Activated T-helper 1 cell treated with anti-CD3 and anti-CD28 coated beads, Interleukin-2, amount 50 U/mL, for 16 hours (primary cell): ENCODE measurements at places on chromosomes 12 and 14.

DNA sequence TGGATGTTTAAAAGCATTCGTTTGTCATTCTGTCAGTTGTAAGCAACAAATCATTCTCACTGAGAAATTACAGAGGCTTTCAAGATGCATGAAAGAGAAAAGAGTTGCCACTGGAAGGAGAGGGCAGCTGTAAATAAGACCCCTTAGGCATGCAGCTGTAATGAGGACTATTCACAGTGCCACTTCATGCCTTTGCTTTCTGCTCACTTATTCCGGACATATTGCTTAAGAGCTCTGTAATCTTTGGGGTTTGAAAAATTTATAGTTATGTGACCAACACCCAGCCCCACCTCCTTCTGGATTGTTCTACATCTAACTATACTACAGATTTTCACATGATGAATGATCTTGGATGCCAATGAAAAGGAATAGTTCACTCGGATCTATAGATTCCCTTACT, 194.8 kb upstream of the DCN start:
- DNase-seq: no peak

- no peak for DNase-seq
Observed at GRCh38 chr14:89730687-89731086, 223.8 kb downstream of the EFCAB11 start.

- DNase-seq: no peak
Observed at GRCh38 chr12:52608161-52608560, 6.9 kb upstream of the KRT72 start.

GRCh38 chr12:75487308-75487707, 6.8 kb downstream of the GLIPR1 start:
- no peak for DNase-seq

DNA sequence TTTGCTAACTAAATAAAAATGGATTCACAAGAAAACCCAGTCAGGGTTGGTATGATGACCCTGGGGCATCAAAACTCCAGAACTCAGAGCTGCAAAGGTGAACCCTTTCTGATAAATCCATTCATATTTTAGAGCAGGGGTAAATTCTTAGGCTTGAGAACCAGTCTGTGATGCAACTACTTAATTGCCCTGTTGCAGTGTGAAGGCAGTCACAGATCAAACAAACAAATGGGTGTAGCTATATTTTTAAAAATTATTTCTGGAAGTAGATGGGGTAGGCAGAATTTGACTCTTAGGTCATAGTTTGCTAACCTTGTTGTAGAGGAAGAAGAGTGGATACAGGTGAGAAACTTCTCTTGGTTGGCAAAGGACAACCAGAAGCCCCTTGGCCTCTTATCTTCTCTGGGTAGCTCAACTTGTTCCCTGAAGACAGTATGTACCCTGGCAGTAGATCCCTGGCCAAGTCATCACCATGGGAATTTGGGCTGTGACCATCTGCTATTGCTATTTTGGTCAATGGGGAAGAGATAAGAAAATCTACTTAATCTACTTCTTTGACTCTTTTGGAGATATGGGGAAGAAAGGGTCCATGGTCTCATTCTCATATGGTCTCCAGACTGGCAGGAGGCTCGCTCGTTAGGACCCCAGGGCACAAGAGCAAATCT, 216.1 kb downstream of the PPM1H start:
- no peak for DNase-seq

DNA sequence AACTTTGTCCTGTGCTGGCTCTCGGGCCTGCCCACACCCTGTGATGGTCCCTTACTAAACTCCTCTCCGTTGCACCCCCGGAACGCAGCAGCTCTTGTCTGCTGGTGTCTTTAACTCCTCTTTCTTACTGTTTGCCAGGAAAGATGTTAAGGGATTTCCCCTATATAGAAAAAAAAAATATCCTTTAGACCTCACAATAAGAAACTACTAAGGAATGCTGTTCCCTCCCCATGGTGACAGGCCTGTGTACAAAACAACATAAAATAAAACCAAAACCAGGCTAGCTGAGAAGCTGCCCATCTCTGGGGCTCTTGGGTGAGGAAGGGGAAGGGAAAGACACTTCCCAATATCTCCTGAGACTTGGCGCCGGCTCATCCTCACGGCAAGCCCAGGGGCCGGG, 95.4 kb downstream of the CHGA start:
- DNase-seq: no peak

DNA sequence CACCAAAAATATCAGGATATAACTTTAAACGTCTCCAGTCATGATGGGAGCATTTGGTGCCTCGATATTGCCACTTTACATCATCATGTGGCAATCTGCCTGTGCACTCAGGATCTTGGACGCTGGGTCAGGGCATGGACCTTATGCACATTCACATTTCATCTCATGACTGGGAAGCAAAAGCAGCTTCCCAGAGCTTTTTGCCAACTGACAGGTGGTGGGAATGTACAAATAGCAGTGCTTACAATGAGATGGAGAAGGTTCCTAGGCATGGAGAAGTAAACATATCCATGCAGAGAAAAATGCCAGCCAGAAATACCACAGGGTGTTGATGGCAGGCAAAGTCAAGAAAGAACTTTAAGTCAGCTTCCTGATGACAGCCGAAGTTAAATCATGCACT, 30.3 kb downstream of the EFCAB11 start:
- no peak for DNase-seq

GRCh38 chr12:51322452-51322851, 1.5 kb downstream of the BIN2 start:
- DNase-seq: no peak

GRCh38 chr14:65095633-65096205, 6.6 kb downstream of the MAX start:
- no peak for DNase-seq

DNA sequence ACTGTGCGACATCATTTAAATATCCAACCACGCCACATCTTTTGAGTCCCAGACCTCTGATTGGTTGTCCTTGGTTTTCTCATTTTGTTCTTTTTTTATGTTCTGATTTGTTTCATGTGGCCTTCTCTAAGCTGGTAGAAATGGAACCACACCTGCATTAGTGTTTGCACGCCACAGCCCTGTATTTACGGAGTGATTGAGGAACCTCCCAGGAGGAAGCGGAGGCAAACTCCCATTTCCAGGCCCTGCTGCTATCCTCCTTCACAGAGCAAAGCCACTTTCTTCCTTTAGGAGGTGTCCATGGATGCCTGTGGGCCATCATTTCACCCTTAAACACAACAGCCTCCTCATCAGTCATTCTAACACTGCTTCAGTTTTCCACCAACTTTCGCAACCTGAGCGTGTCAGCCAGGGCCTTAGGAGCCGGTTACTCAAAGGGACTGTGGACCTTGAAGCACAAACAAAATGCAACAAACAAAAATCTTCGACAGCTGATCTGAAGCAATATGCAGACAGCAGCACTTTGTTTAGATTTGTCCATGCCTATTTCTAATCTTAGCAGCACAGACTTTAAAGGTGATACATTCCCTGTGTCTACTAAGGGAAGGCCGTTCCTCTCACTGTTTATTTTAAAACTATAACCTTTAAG, 1258.1 kb upstream of the TMEM132C start:
- DNase-seq: no peak
